EH (cell line): ENCODE measurements at places on chromosomes 6 and 20.
A peak's percentile ranks its signal among the peaks of the same experiment; 100 is the strongest.

- peak; percentile 23 for DNase-seq
Observed at GRCh38 chr6:3561725-3562124, 104.9 kb upstream of the SLC22A23 start.

- no peak for DNase-seq
Observed at GRCh38 chr20:41776421-41776820, 158.2 kb upstream of the CHD6 start.

GRCh38 chr6:42720739-42721138 lies 1.7 kb downstream of the PRPH2 start:
- DNase-seq, result peak; percentile 53

GRCh38 chr6:97068211-97068610 lies 143.7 kb downstream of the KLHL32 start:
- peak; percentile 45 for DNase-seq

DNA sequence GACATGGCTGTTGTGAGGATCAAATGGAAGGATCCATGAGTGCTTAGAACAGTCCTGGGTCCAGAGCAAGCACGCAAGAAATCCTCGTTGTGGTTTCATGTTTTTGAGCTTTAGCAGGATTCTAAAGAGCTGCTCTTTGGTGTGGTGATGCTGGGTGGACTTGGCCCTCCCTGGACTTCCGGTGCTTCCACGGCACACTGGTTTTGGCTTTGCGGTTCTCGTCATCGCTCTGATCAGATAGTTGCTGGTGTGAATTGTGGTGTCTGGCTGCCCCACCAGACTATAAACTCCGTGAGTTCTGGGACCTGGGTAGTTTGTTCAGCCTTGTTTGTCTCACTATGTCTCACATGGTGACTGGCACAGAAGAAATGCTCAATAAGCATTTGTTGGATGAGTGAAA lies 3.3 kb downstream of the HNF4A start:
- DNase-seq, result no peak

- DNase-seq, result no peak
Observed at GRCh38 chr20:23874747-23875146, 4.8 kb downstream of the CST5 start.

GRCh38 chr20:50774515-50774914 lies 20.3 kb upstream of the BCAS4 start:
- no peak for DNase-seq

GRCh38 chr6:55182016-55182650 lies 7.8 kb downstream of the HCRTR2 start:
- no peak for DNase-seq

- no peak for DNase-seq
Observed at GRCh38 chr6:68372991-68373390, 262.1 kb upstream of the ADGRB3 start.

DNA sequence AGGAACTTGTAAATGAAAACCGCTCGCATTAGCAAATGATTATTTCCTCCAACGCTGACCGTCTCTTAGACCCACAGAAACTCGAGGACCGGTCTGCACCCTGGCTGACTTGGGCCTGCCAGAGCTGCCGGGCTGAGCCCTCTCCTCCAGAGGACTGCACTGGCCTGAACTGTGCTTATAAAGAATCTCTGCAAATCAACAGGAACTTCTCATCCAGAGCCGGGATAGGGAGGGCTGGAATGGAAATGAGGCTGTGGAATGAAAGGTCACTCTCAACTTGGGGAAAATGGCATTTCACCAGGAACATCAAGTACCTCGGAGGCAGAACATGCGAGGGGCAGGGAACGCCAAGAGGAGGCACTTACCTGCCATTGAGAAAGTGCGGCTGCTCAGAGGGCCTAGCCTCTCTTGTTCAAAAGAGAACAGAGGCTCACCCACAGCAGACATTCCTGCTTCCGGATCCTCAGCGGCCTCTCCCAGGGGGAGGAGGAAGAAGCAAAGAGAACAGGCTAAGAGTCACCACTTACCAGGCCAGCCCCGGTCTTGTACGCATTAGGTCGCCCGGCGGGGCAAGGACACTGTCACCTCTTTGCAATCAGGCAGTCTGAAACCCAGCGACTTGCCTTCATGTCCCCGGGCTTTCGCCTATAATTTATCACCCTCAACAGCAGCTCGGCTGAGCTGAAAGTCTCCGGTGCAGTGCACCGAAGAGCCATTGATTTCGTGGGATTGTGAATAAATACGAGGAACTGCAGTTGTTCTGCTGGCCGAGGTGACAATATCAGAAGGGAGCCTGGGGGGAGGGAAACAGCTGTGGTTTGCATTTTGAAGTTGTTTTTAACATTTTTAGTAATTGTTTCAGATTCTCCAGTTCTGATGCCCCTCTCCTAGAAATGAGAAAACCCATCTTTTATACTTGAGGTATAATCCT lies 37.6 kb downstream of the ZMYND8 start:
- peak; percentile 84 for DNase-seq

DNA sequence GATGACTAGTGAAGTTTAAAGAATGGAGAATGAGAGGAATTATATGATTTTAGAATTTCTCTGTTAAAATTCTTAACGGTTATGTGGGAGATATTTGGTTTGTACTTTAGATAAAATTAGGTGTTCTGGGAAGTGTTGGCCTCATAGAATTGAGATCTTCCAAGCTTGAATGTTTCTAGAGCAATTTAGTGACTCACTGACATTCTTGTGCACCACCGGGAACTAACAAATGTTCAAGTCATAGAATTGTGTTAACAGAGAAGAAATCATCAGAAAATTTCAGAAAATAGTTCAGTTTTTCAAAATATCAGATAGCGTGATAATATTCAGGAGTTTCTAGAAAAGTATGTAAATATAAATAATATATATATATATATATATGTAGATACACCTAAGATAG lies 67.9 kb upstream of the BMP5 start:
- DNase-seq, result peak; percentile 4

DNA sequence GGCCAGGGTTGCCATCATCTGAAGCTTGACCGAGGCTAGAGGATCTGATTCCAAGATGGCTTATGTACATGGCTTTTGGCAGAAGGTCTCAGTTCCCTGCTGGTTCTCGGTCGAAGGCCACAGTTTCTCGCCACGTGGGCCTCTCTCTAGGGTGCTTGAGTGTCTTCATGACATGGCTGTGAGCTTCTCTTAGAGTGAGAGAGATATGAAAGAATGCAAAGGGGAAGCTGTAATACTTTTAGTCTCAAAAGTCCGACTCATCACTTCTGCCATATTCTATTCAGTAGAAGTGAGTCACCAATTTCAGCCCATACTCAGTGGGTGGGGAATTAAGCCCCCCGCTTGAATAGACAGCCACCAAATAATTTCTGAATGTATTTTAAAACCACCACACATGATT lies 94.2 kb downstream of the UTRN start:
- DNase-seq, result peak; percentile 78

GRCh38 chr6:89024456-89024855 lies 56.1 kb upstream of the PNRC1 start:
- no peak for DNase-seq

- DNase-seq, result peak; percentile 20
Observed at GRCh38 chr6:39926668-39927067, 7.6 kb downstream of the MOCS1 start.

- DNase-seq, result no peak
Observed at GRCh38 chr6:87049779-87050178, 45.1 kb downstream of the CGA start.

GRCh38 chr6:101845621-101846020 lies 452.1 kb downstream of the GRIK2 start:
- DNase-seq, result no peak

DNA sequence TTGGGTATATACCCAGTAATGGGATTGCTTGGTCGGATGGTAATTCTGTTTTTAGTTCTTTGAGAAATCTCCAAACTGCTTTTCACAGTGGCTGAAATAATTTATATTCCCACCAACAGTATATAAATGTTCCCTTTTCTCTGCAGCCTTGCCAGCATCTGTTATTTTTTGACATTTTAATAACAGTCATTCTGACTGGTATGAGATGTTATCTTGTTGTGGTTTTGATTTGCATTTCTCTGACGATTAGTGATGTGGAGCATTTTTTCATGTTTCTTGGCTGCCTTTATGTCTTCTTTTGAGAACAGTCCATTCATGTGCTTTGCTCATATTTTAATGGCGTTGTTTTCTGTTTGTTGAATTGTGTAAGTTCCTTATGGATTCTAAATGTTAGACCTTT lies 641.6 kb downstream of the HACE1 start:
- DNase-seq, result peak; percentile 34

- no peak for DNase-seq
Observed at GRCh38 chr6:100514660-100515059, 49.9 kb upstream of the SIM1 start.

- DNase-seq, result no peak
Observed at GRCh38 chr20:34574426-34574825, 15.9 kb downstream of the MAP1LC3A start.

DNA sequence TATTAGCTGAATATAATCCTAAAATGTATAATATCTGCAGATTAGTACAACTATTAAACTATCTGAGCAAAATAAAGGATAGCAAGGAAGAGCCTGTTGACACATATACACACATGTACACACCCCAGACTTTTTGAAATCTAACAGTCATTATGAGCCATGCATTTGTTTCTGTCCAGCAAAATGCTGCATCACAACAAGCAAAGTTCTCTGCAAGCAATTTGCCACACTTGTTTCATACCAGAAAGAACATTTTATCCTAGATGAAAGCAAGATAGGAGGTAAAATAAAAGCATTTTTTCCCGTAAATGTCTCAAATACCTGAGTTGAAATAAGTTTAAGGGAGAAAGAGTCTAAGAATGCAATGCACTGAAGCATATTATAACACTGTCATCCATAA lies 145.2 kb downstream of the COL21A1 start:
- no peak for DNase-seq

GRCh38 chr20:51636123-51636522 lies 93.6 kb upstream of the NFATC2 start:
- no peak for DNase-seq

DNA sequence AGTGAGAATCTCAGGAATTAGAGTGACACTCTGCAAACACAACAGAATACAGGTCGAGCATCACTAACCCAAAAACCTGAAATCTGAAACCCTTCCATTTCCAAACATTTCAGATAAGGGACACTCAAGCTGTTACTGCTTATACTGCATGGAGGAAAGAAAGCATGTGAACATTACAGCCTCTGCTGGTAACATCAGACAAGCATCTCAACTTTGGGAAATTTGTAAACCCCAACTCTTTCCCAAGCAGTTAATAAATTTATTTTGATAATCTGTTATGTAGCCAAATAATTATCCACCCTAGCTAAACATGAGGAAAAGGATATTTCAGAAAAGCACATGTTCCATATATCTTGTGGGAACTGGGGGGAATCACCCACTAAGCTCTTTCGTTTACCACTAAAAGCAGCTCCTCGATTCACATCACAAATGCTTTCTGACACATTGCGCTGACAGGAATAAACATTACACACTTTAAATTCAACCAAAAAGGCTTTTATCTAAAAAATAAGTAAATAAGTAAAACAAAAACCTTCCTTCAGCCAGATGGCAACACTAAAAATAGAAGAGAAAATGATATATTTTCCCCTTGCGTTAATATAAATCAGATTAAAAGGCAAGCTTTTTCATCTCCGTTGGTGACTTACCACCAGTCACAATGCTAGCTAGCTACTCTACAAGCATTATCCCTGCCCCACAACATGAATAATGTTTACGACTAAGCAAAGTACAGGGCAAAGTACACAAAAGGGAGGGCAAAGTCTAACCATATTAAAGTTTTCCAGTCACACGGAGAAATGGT lies 120.8 kb downstream of the MAP7 start:
- DNase-seq, result no peak

DNA sequence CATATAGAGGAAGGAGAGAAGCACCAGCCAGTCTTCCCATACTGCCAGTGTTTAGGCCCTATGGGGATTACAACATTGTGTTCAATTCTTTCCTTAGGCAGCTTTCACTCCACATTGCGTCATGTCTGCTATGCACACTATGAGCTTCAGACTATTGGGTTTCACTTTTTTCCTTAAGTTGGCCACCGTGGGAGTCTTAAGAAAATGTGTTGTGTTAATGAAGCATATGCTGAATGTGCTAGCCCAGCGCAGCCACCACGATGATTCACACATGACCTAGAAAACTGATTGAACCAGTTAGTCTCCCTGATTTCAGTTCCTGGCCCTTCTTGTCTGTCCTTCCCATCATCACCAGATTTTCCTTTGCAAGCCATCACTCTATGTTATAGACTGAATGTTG lies 21.5 kb downstream of the TUBB2B start:
- DNase-seq, result peak; percentile 98

GRCh38 chr20:54194724-54195438 lies 13.0 kb upstream of the PFDN4 start:
- DNase-seq, result peak; percentile 32

DNA sequence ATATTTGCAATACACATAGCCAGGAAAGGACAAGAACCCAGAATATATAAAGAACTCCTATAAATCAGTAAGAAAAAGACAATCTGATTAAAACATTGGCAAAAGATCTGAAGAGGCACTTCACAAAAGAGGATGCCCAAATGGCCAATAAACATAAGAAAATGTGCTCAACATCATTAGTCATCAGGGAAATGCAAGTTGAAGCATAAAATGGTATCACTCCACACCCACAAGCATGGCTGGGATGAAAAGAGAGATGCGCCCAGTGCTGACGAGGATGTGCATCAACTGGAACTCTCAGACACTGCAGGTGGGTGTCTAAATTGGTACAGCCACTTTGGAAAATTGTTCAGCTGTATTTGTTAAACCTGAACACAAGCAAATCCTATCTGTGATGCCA lies 42.4 kb upstream of the MLN start:
- DNase-seq, result peak; percentile 42

DNA sequence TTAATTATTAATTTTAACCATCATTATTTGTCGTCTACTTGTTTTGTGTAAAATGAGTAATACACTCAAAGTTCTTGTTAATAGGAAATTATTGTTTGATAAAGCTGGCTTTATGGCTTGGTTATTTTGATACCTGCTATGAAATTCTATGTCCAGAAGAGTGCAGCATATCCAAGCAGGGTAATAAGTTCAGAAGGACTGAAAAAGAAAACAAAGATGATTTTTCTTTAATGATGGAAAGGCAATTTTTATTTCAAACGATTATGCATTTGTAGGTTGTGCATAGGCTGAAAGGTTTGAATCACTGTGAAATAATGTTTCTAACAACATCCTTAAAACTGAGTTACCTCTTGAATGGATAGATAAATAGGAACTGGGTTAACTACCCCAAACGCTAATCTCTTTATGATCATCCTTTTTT lies 1.4 kb upstream of the MAN1A1 start:
- peak; percentile 30 for DNase-seq

GRCh38 chr6:37029249-37029971 lies 24.0 kb downstream of the FGD2 start:
- DNase-seq, result peak; percentile 90

DNA sequence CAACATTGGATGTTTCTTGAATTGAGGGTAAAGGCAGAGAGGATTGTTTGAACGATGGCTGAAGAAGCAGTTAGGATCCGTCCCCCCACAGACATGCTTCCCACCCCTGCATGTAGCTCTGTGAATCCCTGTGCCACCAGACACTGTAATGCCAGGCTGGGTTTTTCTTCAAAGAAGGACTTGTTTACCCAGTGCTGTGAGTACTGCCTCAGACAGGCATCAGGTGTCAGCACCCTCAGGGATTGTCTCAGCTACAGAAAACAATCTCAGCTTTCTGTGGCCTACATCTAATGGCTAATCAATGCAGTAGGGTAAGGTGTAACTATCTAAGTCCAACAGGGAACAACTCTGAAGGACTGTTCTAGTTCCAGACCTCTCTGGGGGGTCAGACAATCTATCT lies 853.0 kb upstream of the EPHA7 start:
- DNase-seq, result no peak
